ENCODE measurements at places on chromosomes 6 and 20. TPM values are rescaled to one million over a fixed set of nuclear protein-coding genes. Genes with fewer than 3 reads are reported as not detected.
A peak's percentile ranks its signal among the peaks of the same experiment; 100 is the strongest.

- DNase-seq, result no peak
These were observed 61.6 kb downstream of the SRC start for GRCh38 chr20:37407573-37408002.

DNA sequence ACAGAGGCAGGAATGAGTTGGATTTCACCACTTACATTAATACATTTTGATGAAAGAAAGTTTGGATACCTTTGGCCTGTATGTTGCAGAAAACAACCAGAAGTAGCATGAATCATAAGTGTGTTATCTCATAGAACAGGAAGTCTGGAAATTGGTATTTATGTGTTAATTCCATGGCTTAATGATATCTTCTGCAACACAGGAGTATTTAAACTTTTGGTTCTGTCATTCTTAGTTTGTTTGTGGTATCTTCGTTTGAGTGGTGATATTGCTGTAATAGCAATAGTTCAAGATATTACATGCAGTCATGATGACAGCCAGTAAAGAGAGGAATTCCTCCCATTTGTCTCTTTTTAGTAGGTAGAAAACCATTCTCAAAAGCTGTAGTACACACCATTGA lies 177.3 kb downstream of the CDKAL1 start:
- no peak for DNase-seq

DNA sequence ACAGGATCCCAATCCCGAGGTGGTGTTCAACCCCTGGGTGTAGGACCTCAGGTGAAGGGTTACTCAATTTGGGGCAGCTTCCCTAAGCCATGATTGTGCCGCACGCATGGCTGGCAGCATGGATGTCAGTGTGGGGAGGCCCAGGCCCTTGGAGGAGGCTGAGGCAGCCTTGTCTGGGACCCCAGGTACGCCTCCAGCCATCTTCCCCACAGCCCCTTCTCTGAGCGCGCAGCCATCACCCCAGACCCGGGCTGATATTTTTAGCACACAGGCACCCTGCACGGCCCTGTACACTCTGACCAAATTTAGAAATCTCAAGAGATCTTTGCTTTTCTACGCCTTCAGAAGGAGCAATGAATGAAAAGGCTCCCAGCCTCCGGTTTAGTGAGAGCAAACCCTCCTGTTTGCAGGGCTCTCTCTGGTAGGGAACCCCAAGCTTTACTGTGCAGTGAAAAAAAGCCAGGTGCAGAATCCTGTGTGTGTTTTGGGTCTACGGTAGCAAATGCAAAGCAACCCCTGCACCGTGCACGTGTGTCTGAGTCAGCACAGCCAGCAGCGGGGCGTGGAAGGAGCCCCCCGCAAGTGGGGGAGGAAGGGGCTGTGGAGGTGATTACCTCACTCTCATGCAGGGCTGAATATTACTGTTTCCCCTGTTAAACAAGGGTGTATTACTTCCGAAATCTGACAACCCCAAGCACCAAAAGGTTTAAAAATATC lies 44.3 kb downstream of the CTCFL start:
- DNase-seq, result peak; percentile 61

OR2H2 gene
- total RNA-seq, result not detected

GSTA3 gene
- not detected for total RNA-seq

DNA sequence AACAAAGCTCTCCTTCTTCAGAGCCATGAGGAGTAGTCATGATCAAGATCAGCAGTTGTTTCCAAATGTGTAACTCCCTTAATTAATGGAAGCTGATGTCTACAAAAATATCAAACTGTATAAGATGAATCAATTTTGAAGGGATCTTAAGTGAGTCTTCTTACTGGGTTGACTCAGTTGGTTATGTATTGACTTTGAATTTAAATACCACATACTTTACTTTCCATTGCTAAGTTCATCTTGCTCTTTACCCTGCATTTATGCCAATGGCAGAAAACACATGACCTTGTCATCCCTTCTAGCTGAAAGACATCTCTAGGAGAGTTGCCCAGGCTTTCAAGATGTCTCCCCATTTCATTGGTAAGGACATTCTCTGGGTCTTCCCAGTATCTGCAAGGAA lies 123.2 kb upstream of the STMND1 start:
- no peak for DNase-seq

VWA7 gene
- 0.47 TPM for total RNA-seq

- DNase-seq, result no peak
These were observed 242.1 kb downstream of the DLL1 start for GRCh38 chr6:170048615-170049256.

DNA sequence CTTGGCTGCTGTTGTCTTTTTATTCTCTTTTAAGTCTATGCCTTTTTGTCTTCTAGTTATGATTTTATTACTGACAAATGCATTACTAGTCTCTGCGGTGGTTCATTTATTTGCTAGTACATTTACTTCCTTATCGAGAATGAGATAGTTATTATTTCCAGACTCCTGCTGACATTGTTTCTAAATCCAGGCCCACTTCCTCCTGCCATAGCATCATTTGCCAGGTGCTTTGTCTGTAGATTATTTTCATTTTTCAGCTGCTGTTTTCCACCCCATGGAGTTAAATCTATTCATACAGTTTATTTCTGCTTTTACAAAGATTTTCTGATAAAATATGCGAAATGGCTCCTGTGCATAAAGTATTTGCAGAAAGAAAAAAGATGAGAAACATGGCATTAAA lies 459.7 kb downstream of the MMUT start:
- DNase-seq, result no peak

TMEM151B gene
- not detected for total RNA-seq
